B cell (primary cell): ENCODE measurements at places on chromosomes 13 and 19. TPM values are rescaled to one million over a fixed set of nuclear protein-coding genes. Genes with fewer than 3 reads are reported as not detected.

DNA sequence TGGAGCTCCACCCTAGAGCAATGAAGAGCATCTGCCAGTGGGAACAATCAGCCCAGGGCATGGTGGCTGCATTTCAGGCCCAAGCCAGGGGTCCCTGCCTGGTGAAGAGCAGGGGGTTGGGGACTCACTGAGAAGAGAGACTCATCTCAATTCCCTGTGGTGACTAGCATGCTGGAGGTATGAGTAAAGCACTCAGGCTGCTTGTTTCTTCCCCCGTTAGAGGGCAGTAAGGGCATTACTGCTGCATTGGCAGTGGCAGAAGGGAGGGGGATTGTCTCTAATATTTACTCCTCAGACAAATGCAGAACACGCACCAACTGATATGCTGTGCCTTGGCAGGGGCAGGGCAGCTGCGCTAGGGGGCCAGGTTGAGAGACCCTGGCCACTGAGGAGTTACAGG lies 329.1 kb downstream of the SLITRK5 start:
- DNase-seq = no peak

GRCh38 chr19:38922482-38922881 lies 8.1 kb downstream of the SARS2 start:
- DNase-seq = no peak

DNA sequence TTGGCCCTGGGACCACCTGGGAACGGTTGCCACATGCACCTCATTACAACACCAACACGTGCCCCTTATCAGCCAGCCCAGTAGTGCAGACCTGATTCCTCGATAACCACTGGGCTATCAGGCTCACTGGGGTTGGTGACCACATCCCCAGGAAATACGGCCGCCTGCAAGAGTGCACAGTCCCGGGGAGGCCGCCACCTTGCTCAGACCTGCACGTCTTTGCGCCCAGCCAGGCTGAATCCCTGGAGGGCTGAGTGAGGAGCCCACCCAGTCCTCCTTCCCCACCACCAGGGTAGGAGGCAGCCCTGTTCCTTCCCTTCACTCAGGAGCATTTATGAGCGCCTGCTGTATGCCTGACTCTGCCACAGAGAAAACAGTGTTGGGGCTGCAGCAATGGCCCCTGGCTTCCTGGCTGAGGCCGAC lies 67.8 kb downstream of the CEBPG start:
- DNase-seq = no peak

- no peak for DNase-seq
Observed at GRCh38 chr13:84925443-84925842, 873.8 kb downstream of the SLITRK6 start.

DNA sequence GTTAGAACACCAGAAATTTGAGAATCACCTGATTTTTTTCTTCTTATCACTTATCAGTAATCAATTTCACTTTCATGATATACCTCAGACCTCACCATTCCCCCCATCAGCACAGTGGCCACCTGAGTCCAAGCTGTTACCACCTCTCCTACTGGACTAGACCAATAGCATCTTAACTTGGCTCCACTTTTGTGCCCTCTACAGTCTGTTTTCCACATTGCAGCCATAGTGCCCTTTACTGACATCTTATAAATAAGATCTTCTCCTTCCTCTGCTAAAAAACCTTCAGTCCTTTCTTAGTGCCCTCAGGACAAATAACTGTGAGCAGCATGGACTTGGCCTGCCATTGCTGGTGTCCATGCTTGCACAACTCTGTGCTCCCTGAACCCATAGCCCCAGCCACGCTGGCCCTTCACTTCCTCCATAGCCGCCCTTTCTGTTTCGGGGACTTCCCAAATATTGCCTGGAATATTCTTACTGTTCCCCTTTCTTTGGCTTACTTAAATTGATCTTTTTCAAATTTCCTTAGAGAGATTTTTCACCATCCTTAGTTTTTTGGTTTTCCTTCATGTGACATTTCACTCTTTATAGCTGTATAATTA lies 380.8 kb downstream of the LMO7 start:
- peak; percentile 5 for DNase-seq

DNA sequence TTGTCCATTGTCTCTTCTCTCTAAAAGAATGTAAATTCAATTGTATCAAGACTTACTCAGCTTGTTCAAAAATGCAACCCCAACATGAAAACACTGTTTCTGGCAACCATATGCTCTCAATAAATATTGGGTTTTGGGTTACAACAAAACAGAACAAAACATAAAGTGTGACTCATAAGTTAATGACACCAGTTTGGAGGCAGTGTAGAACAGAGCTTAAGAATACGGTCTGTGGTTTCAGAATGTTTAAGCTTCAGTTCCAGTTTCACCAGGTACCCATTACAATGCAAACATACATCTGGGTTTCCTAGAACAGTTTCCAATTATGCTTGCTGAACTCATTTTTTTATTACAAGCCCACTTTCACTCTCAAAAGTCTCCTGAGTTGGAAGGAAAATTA lies 285.8 kb upstream of the PCDH9 start:
- no peak for DNase-seq

DNA sequence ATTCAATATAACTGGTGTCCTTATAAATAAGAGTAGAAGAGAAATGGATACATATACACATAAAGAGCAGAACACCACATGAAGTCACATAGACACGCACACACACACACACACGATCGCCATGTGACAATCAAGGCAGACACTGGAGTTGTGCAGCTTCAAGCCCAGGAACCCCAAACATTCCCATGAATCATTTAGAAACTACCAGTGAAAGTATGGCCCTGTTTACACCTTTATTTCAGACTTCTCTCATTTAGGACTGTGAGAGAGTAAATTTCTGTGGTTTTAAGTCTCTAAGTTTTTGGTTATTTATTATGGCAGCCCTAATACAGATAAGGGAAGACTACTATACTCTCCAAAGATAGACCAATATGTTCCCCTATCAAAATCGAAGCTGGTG lies 20.4 kb upstream of the TNFSF13B start:
- DNase-seq = no peak

DNA sequence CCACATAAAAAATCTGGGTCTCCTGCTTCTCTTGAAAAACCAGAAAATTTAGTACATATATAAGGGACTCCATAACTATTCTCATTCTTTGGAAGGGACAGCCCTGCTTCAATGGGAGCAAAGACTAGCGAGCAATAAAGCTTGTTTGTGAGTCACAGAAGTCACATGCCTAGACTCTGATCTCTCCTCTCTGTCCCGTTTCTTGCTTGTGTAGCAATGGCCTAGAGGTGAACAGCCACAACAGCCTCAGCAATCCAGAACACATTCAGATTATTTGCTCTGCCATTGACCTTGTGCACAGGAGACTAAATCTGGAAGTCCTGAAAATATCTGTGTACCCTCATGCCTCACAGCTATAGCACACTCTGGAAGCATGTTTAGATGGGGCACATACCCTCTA lies 43.2 kb downstream of the SCGB2B2 start:
- DNase-seq = no peak

GRCh38 chr19:4493104-4493928 lies 21.2 kb downstream of the HDGFL2 start:
- DNase-seq = no peak

GRCh38 chr19:57171551-57172081 lies 4.3 kb upstream of the DUXA start:
- DNase-seq = peak; percentile 63

- no peak for DNase-seq
Observed at GRCh38 chr13:42334329-42334706, 62.4 kb downstream of the AKAP11 start.

- no peak for DNase-seq
Observed at GRCh38 chr13:85140192-85140591, 659.0 kb downstream of the SLITRK6 start.

DNA sequence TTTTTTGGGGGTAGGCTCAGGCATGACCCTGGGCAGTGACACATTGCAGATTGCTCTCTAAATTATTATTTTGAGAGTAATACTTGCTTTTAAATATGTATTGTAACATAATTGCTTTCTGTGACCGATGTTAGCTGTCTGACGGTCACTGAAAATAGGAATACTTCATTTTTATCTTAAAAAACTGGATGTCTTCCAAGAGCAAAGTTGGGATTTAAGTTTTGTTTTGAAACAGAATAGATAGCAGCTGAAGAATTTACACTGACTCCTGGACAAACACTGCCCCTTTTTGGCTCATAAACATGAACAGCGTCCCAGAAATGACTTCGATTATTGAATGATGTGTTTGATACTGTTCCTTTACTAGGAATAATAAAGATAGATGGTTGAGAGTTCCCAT lies 535.9 kb downstream of the GPC5 start:
- DNase-seq = no peak

GRCh38 chr19:55245236-55245904 lies 13.4 kb downstream of the PPP6R1 start:
- no peak for DNase-seq

DNA sequence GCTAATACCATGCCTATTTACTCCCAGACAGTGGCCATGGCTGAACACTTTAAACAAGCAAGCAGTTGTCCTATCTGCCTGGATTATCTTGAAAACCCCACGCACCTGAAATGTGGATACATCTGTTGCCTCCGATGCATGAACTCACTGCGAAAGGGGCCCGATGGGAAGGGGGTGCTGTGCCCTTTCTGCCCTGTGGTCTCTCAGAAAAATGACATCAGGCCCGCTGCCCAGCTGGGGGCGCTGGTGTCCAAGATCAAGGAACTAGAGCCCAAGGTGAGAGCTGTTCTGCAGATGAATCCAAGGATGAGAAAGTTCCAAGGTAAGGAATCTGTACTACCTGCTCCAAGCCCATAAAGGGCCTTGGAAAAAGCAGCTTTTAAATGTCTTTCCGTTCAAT lies 8.6 kb downstream of the RFPL4AL1 start:
- peak; percentile 15 for DNase-seq

DNA sequence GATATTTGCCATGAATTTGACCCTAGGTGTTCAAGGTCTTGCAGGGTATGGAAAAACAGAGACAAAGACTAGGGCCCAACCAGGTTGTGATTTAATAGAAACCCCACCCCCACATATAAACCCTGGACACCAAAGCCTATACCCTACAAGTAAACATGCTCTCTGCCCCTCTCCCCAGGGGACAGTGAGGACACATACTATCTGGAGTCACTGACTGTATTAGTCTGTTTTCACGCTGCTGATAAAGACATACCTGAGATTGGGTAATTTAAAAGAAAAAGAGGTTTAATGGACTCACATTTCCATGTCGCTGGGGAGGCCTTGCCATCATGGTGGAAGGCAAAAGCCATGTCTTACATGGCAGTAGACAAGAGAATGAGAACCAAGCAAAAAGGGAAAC lies 88.3 kb downstream of the RAP2A start:
- no peak for DNase-seq

DNA sequence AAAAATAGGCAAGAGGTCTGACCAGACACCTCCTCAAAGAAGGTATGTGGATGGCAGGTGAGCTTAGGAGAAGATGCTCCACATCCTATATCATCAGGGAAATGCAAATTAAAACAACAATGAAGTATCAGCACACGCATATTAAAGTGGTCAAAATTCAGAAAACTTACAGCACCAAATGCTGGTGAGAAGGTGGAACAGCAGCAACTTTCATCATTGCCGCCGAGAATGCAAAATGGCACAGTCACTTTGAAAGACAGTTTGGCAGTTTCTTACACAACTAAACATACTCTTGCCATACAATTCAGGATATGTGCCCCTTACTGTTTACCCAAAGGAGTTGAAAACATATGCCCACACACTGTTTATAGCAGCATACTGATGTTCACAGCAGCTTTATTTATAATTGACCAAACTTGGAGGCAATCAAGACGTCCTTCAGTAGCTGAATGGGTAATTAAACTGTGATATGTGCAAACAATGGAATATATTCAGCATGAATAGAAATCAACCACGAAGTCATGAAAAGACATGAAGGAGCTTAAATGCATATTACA lies 22.5 kb downstream of the OR10H4 start:
- no peak for DNase-seq

Gene SIGLEC11
- not detected in 2 replicates for total RNA-seq

Gene SIGLEC14
- 9.2 and 11.2 TPM in 2 replicates for total RNA-seq

Gene CGB5
- total RNA-seq = not detected in 2 replicates

Gene KANK3
- total RNA-seq = 0.27 TPM in 1 of 2 replicates, not detected in the other

Gene SOX1
- total RNA-seq = not detected in 2 replicates

Gene CABP5
- total RNA-seq = not detected in 2 replicates

Gene ZNF304
- 16.2 and 16.9 TPM in 2 replicates for total RNA-seq

Gene RNASEH2A
- total RNA-seq = 16.9 and 18.9 TPM in 2 replicates

Gene LRG1
- total RNA-seq = 0.27 and 0.32 TPM in 2 replicates

Gene CCNA1
- 0.51 and 0.69 TPM in 2 replicates for total RNA-seq

Gene C19orf85
- total RNA-seq = not detected in 2 replicates

Gene AMER2
- total RNA-seq = not detected in 2 replicates

Gene ATP4B
- not detected in 2 replicates for total RNA-seq
